NCI-H1436 (cell line): ENCODE measurements at places on chromosomes 1 and 21.

- DNase-seq = no peak
These were observed 443.9 kb downstream of the CAMTA1 start for GRCh38 chr1:7229186-7229585.

DNA sequence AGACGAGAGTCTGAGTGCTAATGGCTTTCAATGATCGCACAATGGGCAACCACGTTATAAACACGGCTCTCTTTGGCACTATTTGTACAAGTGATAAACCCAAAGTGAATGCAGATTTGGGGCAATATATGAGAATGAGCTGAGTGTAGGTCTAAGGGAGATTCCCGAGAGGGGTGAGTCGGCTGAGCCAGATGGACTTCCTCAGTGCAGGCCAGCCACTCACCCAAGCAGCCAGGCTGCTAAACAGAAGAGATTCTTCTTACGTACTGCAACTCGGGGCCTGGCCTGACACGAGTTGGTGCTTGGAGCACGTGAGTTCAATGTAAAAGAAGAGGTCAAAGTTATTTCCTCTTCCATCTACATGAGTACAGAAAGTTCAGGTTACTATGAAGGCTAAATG, 6.2 kb upstream of the MIXL1 start:
- no peak for DNase-seq

DNA sequence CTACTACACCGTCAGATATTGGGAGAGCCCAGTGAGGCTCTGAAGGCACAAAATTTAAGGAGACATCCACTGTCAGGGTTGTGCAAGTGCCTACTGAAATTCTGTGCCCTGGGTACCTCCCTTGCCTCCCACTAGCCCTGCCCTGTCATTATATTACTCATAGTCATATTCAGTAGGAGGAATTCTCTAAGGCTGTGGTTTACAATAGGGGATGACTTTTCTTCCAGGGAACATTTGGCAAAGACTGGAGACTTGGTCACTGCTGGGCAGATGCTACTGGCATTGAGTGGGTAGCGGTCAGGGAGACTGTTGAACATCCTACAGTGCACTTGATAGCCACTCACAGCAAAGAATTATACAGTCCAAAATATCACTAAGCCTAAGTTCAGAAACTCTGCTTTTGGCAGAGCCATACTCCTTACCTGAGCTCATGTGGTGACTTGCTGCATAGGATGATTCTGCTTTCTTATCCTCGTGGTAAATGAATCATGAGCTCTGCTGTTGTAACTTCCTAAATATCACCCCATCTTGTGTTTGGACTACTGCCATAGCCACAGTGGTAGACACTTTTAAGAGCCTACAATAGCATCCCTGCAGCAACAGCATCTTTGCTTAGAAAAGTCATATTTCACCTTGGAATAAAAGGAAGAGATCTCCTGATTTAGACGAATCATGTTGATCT, 563.4 kb upstream of the PLXNA2 start:
- DNase-seq = no peak

DNA sequence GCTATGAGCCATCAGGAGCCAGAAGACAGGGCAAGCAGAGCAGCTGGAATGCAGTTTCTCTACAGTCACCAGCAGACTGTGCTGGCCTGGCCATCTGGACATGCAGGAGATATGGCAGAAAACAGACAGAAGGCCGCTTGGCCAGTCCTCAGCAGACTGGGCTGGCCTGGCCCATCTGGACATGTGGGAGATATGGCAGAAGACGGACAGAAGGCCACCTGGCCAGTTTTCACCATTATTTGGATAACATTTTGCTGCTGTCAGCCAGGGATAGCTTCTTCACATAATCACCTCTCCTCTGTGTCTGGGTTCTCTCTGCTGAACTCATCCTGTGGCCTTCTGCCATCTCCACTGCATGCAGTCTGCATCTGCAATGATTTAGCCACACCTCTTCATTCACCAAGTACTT, 25.0 kb upstream of the CACYBP start:
- no peak for DNase-seq

- DNase-seq = no peak
These were observed 137.7 kb upstream of the SMYD2 start for GRCh38 chr1:214143006-214143992.

DNA sequence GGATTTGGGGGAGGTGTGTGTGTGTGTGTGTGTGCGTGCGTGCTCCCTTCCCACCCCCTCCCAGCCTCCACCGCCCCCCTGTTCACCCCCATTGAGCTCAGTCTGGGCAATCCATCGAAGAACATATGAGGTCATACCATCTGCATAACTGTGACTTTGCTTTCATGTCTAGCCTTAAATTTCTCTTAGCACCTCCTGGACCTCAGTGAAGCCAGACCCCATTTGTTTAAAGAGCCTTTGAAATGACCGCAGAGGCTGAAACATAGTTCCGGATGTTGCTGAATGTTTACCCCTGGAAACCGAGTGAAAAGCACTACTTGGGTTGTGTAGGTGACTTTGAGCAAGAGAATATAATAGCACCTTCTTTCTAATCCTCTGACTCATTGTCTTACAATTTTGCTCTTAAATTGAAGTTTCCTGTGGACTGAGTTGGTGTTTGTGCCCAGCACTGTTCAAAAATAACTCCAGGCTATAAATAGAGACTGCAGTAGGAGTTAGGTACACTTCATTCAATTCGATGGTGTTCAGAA, 75.4 kb downstream of the UBE4B start:
- no peak for DNase-seq

- peak; percentile 17 for DNase-seq
These were observed 27.7 kb downstream of the STYXL2 start for GRCh38 chr1:167121375-167122120.

DNA sequence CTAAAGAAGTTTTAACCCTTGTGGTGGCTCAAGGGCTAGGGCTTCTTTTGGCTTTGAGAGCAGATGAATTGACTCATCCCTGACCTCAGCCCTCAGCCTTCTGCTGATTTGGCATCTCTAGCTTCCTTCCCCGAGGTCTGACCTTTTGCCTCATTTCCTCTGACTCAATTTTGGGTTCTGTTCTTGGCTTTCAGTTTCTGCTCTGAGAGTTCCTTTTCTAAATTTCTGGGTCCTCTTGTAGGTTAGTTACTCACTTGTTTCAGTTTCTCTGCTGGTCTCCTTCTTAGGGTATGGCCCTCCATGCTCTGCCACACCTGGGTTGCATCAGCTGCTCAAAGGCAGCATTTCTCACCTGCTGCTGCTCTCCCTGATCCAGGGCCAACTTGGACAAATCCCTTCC, 19.4 kb downstream of the PDE4B start:
- DNase-seq = no peak

DNA sequence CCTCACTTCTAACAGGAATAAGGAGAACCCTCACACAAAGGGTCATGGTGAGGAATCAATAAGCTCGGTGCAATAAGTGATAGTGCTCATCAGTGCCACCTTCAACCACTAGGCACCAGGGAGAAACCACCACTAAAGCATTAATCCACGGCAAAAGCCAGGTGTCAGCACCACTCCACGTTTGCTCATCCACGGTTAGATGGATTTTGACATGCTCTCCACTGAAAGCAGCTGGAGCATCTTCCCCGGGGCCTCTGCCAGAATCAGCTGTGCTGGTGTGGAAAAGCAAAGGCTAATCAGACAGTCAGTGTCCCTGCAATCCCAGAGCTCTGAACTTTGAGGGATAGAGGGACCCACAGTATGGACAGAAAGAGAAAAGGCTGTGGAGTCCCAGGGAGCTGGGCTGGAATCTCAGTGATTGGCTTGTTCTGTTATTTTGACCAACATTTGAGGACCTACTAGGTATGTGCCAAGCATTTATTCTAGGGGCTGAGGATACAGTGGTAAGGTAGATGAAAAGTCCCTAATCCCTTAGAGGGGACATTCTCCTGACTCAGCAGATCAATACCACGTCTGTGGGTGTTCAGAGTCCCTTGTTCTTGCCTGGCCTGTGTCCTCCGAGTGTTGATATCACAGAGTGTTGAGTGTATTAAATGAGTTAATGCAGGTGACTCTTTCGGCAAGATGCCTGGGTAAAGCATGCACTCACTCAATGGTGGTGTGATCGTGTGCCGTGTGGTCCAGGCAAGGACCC, 41.3 kb downstream of the FHAD1 start:
- no peak for DNase-seq

DNA sequence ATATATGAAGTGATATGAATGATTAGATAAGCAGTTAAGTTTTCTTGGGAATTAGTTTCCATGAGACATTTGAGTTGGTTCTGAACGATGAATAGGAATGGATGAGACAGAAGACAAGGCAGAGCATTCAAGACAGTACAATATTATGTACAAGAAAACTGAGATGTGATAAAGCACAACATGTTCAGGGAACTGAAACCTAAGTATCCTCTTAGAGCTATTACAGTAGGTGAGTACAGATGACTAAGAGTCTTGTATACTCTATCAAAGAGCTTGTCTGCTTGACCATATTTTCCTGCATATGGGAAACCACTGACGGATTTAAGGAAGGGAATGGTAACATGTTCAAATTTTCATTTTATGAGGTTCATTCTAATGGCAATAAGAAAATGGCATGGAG, 61.6 kb downstream of the NME7 start:
- no peak for DNase-seq

DNA sequence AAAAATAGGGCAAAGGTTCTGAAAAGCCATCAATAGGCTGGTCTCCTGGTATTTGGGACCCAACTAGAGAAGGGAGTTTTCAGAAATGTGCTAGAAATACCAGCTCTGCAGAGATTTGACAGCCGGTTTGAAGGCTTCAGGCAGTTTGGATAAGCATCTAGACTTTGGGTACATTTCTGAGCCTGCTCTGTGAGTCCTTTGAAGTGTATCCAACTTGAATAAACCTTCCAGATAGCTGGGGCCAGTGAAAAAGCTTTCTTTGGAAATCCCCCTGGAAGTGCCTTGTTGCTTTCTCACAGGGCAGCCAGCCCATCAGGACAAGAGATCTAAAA, 6.4 kb upstream of the PEF1 start:
- no peak for DNase-seq

DNA sequence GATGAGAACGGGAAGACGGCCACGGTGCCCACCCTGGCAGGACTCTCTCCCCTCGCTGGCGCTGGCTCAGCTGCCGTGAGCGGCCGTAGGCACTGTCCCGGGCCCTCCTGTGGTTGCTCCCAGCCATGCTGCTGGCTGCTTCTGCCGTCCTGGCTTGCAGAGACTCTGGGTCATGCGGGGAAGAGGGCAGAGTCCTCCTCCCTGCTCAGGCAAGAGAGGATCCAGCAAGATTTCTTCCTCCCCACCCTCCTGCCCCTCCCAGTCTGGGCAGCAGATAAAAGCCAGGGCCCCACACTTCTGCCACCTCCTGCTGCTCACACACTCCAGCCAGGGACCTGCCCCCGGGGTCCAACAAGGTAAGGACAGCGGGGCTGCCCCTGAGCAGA, 60.1 kb downstream of the AGPAT3 start:
- no peak for DNase-seq

DNA sequence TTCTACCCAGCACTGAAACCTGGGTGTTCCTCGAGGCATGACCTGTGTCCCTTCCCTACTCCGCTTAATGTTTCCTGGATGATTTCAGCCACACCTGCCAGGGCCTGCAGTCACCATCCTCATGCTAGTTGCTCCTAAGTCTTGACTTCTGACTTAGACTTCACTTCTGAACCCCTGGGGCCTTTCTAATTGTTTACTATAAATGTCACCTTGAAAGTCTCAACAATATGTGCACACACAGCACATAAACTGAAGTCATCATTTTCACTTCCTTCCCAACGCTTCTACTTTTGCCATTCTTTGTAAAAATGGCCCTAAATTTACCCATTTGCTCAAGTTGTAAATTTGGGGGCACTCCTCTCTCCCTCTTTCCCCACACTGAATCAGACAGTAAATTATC, 141.1 kb downstream of the DYRK1A start:
- no peak for DNase-seq

- no peak for DNase-seq
These were observed 34.0 kb upstream of the ABCA4 start for GRCh38 chr1:94154989-94155388.

GRCh38 chr1:52158218-52158617, 16.3 kb downstream of the ZFYVE9 start:
- DNase-seq = no peak

- no peak for DNase-seq
These were observed 50.8 kb downstream of the CAPN9 start for GRCh38 chr1:230797942-230798365.

GRCh38 chr1:207890136-207890738, 20.7 kb downstream of the CD34 start:
- DNase-seq = no peak

DNA sequence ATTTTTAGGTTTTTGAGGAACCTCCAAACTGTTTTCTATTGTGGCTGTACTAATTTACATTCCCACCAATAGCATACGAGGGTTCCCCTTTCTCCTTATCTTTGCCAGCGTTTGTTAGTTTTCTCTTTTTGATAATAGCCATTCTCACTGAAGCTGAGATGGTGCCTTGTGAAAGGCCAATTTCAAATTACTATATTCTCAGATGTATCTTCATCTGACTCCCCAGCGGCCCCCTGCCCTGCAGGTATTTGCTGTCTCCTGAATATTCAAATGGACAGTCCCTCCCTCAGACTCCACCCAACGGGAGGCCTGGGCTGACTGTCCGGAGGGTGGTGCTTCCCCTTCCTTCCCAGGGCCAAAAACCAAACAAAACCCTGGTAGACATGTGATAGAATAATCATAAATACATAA, 33.5 kb upstream of the TARBP1 start:
- DNase-seq = no peak

GRCh38 chr21:27578741-27579265, 611.9 kb upstream of the ADAMTS5 start:
- DNase-seq = no peak

DNA sequence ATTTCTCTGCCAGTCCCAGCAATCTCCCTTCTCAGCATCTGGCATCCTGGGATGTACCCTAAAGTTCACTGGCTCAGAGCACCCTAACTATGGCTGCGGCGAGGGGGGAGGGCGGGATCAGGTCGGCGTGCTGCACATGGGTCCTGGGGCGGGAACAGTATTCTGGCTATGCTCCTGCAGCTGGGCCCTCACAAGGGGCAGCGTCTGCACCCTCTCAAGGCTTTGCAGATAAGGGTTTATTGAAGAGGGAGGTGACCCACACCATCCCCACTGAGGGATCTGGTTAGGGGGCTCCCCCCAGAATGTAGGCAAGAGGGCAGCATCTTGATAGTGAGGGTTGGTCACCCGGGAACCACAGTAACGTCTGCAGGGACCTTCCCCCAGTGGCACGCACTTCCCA, 44.9 kb upstream of the PCBP3 start:
- no peak for DNase-seq

DNA sequence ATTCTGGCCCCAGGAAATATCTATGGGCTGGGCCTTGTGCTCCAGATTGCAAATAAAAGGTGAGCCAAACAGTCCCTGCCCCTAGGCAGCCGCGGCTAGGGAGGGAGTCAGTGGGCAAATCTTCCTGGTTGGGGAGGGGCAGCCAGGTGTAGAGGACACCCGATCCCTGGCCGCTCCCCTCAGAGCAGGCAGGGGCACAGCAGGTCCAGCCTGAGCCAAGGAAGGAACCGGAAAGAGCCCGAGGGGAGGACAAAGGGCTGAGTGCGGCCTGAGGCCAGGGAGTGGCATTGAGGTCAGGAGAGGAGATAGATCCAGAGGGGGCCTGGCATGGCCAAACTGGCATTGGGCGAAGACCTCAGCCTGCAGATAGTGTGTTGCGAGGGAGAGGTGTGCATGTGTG, 36.6 kb upstream of the ARF1 start:
- no peak for DNase-seq
